ENCODE measurements at places on chromosomes 5 and 9.
A peak's percentile ranks its signal among the peaks of the same experiment; 100 is the strongest.

DNA sequence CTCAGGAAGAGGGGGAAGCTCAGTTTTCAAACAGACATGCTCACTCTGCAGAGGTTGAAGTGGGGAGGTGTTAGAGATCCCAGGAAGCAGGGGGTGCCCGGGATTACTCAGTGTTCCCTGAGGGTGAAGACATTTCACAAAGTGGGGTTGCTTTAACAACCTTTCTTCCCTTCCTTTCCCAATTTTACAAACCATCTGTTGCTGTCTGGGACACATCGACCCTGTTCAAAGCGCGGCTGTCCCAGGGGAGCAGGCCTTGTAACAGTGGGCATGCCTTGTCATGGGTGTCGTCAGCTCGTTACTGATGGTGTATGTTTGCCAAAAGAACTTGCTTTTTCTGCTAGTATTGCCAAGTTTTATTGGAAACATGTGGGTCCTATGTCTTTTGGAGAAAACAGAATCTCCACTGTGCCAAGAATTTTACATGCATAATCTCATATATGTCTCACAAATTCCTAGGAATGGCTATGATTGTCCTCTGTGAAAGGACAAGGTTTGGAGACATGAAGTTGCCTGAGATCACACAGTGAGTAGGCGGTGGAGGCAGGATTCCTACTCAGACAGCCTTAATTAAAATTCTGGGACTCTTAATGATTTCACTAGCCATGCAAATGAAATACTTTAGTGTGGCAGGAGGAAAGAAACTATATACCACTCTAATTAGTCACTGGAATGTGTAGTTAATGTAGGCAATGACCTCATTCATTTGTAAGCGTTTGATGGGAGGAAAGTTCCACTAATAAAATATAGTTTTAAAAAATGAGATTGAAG is 198.9 kb downstream of the NXNL2 start:
- DNase-seq, result no peak

- no peak for DNase-seq
Observed at GRCh38 chr9:131271506-131271931, 4.8 kb downstream of the FAM78A start.

- no peak for DNase-seq
Observed at GRCh38 chr5:113213551-113214425, 221.0 kb downstream of the TSSK1B start.

DNA sequence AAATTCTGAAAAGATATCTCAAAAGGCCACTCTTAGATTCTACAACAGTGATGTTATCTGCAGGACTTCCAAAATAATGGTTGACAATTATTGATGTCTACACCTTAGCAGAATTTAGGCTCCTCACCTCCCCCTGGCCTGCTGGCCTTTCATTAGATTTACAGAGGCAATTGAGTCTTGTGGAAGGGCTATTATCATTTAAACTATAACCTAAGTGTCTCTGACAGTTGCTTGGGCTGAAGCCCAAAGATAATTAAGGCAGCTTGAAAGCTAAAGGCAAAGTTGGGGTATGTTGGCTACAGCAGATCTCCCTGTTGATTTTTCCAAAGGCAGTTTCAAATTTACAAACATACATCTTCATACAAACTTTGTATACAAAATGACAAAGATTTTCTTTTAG is 912.3 kb downstream of the TAF11L14 start:
- no peak for DNase-seq

GRCh38 chr5:53873235-53873634 is 312.8 kb downstream of the NDUFS4 start:
- DNase-seq, result no peak

DNA sequence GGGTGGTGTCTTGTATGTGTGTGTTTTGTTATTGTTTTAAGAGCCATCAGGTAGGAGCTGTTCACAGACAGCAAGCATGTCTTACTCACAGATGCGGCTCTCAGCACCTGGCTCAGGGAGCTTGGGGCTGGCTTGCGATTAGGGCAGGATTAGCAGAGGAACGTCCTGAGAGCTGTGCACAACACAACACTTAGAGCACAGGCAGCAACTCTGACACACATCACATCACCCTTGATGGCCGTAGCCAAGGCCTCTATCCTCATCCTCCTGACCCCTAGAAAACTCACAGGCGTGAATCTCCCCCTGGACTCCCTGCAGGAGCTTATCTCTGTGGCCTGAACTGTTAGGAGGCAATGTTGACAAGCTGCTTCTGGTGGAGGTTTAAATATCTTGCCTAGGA is 7.1 kb upstream of the IL17B start:
- no peak for DNase-seq

DNA sequence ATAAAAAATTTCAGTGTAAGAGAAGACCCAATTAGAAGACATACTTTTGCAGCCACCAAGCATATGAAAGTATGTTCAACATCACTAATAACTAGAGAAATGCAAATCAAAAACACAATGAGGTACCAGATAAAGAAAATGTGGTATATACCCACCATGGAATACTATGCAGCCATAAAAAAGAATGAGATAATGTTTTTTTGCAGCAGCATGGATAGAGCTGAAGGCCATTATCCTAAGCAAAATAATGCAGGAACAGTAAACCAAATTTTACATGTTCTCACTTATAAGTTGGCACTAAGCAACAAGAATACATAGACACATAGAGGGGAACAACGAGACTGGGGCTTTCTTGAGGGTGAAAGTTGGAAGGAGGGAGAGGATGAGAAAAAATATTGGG is 6.9 kb upstream of the SPATA9 start:
- no peak for DNase-seq

DNA sequence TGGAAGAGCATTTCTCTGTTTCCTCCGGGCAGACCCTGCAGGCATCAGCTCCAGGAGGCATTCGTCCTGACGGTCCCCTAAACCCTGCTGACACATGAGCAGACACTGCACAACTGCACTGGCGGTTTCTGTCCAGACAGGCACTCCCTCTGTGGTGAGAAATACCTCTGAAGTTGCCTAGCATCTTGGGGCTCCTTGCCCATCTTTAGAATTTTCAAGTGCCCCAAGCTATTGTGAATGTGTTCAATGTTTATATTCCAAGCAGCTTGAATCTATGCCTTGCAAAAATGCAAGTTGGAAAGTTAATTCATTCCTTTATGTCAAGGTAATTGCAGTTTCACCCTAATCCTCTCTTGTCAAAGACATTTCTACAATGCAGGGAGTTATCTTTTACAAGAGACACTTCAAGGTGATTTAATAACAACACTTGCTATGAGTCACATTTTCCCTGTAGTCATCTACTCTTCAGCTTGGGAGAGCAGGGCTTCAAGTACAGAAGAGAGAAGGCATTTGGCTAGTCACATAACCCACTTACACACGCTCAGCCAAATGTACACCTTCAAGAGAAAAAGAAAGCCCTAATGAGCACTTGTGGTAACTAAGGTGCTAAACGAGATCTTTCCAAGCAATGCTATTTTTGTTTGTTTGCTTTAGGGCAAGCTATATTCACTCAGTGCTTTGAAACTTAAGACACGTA is 302.5 kb downstream of the MLLT3 start:
- DNase-seq, result no peak

DNA sequence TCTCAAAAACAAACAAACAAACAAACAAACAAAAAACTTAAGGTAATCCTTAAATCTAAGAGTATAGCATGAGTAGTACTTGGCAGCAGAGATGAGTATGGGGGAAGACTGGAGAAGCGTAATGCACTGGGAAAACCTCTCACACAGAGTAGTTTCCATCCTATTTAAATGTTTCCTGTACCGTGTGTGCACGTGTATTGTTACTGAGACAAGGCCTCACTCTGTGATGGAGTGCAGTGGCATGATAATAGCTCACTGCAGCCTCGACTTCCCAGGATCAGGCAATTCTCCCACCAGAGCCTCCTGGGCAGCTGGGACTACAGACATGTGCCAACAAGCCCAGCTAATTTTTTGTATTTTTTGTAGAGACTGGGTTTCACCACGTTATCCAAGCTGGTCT is 2.9 kb downstream of the UIMC1 start:
- DNase-seq, result no peak

- DNase-seq, result no peak
Observed at GRCh38 chr5:16815432-16815831, 120.7 kb downstream of the MYO10 start.

GRCh38 chr5:58505502-58505901 is 14.3 kb downstream of the GAPT start:
- DNase-seq, result no peak

DNA sequence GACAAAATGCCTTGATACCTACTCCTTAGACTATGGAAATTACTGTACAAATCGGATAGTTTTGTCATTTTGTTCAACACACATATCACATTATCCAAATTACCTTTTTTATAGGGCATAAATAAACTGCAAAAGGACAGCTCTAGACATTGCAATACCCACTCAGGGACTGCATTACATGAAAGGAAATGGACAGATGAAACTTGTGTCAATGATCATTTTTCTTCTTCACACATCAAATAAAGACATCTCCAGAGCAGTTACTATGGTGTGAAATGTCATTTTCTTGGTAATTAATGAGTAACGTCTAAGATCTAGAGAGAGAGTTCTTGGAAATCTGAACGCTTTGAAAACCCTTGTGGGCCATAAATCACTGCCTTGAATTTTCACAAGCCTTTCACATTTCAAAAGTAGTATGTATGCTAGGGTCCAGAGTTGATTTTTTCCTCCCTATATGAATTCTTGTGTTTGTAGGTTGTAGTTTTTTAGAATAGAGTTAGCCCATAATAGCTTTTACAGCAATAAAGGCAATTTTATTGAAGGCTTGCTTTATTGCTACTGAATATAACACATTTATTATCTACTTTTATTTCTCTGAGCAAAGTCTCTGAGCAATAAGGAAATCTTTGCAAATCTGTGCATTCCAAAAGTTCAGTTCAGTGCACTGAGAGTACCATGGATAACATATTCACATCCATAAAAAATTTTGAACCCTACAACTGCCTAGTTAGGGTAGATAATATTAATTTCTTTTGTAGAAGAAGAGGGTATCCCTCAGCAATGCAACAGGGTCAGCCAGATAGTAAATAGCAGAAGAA is 358.0 kb upstream of the PCSK5 start:
- no peak for DNase-seq

GRCh38 chr9:132048201-132048600 is 31.5 kb downstream of the MED27 start:
- no peak for DNase-seq

DNA sequence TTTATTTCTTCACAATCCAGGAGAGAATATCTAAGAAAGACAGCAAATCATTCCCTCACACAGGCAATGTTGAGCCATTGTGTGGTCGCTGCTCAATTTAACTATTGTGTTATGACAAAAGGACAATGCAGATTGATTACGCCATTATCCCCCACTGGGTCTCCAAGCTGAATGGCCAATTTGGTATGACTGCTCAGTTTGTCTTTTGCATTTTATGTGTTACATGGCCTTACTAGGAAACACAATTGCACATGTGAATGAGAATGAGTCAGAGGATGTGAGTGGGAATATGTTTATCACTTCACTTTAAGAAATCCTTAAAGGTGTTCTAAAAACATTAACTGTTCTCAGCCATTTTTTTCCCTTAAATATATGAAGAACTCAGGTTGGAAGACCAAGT is 108.3 kb downstream of the FAM174A start:
- no peak for DNase-seq

GRCh38 chr9:81686614-81687520 is 2.5 kb downstream of the TLE1 start:
- peak; percentile 54 for DNase-seq

DNA sequence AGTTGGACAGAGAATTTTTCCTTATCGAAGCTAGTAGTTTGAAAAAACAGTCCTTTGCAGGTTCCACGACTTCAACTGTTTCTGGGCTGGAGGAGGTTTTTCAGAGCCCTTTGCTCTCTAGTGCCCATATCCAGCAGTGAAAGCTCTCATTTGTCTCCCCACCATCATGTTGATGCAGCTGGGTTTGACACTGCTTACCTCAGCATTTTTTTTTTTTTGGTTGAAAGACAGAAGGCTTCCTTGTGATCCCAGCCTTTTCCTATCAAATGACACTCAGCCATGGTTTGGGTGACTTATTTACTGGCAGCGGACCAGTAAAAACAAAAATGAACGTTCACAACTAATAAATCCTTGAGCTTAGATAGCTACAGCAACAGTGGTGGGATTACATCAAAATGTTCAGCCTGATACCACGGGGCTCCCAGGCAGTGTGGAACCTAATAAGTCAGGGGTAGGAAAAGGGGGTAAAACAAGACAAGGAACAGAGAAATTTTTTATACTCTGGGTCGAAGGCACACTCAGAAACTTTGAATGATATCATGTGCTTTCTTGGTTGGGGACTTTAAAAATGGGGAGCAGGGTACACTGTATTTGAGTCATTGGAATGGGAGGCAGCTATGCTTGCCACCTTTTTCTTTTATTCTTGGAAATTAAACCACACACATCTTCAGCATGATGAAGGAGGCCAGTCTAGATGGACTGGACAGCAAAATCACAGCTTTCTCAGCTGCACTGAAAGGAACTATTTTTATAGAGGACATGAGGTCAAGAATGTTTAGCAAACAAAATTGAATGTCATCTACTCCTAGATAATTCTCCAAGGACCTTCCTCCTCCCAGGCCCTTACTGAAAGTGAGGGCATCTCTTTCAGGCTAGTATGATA is 308.9 kb upstream of the MPDZ start:
- no peak for DNase-seq

DNA sequence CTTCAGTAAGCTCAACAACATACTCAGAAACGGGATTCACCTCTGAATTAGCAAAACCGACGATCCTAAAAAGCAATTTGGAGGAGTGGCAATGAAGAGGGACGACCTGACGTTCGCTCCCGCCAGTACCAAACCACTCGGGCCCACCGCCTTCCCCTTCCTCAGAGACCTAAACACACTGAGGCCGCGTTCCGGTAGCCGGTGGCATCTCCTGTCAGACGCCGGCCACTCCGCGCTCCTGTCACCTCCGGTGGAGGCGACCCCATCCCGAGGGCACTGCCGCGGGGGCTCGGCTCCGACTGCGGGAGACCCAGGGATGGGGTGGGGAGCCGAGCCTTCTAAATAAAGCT is 617 bp downstream of the PPP6C start:
- peak; percentile 60 for DNase-seq

DNA sequence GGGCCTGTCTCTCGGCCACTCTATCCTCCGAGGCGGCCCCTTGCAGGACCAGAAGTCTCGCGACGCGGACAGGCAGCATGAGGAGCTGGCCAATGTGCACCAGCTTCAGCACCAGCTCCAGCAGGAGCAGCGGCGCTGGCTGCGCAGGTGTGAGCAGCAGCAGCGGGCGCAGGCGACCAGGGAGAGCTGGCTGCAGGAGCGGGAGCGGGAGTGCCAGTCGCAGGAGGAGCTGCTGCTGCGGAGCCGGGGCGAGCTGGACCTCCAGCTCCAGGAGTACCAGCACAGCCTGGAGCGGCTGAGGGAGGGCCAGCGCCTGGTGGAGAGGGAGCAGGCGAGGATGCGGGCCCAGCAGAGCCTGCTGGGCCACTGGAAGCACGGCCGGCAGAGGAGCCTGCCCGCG is 283.5 kb downstream of the ARHGEF28 start:
- no peak for DNase-seq

- no peak for DNase-seq
Observed at GRCh38 chr9:94920420-94921091, 194.1 kb downstream of the AOPEP start.
